ENCODE measurements at places on chromosomes 3 and 15.

DNA sequence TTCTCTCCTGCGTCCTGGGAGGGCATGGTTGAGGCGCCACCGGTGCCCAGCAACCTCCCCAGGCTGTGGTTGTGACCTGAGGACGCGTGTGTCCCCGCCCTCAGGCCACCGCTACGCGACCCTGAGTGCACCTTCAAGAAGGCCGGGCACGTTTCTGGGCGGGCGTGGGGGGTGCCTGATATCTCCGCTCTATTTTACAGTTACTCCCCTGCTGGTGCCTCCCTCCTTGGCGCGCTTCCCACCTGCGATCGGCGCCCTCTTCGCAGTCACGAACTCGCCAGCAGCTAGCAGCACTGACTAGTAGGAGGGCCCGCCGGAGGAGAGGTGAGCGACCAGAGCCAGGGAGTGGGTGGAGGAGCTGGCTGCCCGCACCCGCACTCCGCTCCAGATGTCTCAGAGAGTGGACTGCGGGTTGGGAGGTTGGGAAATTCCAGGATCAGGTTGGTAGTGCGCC, 43.2 kb upstream of the POLG start:
- peak; percentile 26 for DNase-seq

DNA sequence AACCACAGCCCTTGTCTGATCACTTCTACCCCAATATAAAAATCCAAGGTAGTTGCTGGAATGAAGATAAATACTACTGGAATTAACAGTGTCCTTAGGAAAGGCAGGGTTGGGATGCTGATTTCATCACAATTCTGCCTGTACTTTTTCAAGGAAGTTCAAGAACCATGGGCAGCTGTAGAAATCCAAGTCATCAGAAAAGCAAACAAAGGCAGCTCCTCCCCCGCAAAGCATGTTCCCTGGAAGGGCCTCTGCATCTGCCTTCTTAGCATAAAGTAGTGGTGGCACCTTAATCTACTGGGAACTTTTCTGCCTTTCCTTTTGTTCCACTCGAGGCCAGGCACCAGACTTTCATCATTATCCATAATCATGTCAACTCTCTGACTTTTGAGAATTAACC, 54.4 kb downstream of the ERC2 start:
- no peak for DNase-seq

- no peak for DNase-seq
These were observed 59.8 kb downstream of the GLDN start for GRCh38 chr15:51401051-51401780.

- no peak for DNase-seq
These were observed 54.7 kb downstream of the NR2F2 start for GRCh38 chr15:96385195-96385594.

GRCh38 chr15:58472821-58473581, 41.2 kb downstream of the LIPC start:
- DNase-seq = peak; percentile 50

- DNase-seq = no peak
These were observed 1005.9 kb downstream of the ZPLD1 start for GRCh38 chr3:103440539-103441203.

- DNase-seq = no peak
These were observed 184.6 kb upstream of the GPR149 start for GRCh38 chr3:154614601-154615000.

GRCh38 chr15:67091071-67091979, 25.9 kb downstream of the SMAD3 start:
- peak; percentile 69 for DNase-seq

- no peak for DNase-seq
These were observed 168.8 kb upstream of the TTC14 start for GRCh38 chr3:180433152-180433551.

- DNase-seq = no peak
These were observed 13.7 kb upstream of the U2SURP start for GRCh38 chr3:142987707-142988106.

DNA sequence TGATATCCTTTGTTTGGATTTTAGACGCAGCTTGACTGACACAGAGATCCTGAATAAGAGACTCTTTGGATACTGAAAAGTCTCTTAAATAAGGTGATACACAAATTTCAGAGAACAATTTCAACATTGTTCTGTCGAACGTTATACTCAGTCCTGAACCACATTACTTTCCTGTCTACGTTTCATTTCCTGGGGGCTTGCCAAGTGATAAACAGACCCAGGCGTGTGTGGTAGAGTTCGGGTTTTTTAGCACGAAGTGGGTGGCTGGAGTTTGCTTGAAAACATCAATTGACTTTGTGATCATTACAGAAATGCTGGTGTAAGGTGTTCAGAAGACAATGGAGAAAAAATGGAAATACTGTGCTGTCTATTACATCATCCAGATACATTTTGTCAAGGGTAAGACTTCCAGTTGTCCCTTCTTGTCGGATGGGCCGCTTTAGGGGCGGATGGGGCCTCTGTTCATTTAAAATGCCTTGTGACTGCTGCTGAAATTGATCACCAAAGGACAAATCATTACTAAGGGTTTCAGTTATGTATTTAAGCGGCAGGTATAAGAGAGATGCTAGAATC, at the start of gene CD96:
CD96 (plus strand) TSS at position 287 of the 573 bp plus-strand sequence; CDS start at position 339, 52 bp downstream.
- peak; percentile 84 for DNase-seq
